CMK (cell line): ENCODE measurements at places on chromosomes 1 and 21.

DNA sequence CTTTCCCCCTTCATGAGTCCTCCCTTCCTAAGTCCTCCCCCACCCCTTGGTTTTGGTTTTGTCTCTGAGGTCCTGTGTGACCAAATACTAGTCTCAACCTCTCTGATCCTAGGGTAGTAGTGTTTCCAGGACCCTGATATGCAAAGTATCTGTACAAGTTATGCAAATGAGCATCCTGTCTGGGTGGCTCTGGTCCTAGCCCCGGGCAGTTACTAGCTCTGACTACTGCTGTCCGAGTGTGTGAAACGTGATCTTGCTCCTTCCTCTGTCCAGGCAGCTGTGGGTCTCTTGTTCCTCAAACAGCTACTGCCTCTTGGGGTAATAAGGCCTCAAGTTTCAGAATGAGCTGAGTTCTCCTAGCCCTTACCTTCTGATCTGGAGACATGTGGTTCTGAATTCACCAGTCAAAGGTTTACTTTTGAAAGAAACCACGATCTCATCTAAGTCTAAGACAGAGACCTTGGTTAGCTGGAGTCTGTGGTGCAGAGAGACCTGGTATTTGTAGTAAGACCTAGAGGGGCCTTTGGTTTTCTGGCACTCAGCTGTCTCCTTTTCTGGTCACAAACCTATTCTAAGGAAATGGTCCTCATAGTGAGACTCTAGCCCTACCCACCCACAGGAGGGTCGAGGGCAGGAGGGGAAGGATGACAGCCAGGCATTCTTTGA, 31.0 kb upstream of the IL19 start:
- DNase-seq, result no peak

DNA sequence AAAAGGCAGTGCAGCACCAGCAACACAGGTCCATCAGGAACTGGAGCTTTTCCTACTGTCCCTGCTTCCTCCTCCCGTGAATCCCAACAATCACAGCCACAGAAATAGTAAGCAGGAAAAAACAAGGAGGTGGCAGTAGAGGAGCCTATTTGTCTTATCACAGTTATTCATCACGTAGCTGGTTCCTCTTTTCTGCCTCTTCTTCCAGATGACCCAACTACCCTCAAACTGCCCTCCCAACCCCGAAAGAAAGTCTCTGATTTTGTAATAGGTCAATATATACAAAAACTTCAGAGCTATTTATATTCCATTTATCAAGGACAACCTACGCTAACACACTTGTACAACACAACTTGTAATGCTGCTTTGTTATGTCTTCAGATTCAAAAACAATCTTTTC, 21.4 kb downstream of the GNB1 start:
- no peak for DNase-seq

GRCh38 chr1:160748181-160748877, 9.3 kb downstream of the SLAMF7 start:
- no peak for DNase-seq

DNA sequence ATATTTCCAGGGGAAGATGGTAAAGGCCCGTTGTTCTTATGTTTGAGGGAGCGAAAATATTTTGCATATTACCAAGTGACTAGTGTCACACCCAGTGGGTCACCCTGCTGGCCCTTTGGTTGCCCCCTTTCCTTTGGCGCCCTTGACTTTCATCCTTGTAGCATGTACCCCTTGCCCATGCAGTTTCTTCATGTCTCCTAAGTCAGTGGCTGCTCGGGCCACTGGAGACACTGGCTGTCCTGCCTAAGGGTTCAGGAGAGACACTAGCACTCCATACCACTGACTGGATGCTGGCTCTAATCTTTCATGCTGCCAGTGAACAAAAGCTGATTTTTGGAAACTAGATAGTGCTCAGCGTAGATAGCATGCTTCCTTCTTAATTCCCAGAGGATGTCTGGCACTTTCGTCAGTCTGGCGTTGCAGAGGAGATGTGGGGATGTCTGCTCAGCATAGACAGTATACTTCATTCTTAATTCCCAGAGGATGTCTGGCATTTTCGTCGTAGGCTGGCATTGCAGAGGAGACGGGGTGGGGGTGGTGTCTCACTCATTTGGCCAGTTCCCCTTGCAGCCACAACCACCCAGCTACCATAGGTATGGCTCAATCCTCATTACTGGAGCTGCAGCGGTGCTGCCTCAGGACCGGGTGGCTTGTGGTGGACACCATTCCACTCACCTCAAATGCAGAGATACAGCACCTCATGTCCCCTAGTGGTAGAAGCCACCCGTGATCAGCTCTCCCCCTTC, 770.9 kb upstream of the TPTE start:
- no peak for DNase-seq

DNA sequence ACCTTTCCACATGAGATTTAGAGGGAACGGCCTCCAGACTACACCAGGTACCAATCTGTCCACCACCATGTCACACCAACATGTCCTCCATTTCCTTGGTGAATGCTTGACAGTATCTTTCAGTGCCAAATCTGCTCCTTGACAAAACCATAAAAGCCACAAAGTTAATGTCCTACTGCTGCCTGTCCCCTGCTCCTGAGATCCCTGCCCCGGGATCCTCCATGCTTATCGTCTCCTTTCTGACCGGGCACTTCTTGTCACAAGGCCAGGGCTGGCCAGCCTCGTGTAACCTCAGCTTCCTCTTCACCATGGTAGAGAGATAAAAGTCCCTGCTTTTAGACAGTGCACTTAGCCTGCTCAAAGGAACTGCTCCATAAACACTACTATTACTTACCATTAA, 136.2 kb downstream of the NAV1 start:
- DNase-seq, result peak; percentile 54

DNA sequence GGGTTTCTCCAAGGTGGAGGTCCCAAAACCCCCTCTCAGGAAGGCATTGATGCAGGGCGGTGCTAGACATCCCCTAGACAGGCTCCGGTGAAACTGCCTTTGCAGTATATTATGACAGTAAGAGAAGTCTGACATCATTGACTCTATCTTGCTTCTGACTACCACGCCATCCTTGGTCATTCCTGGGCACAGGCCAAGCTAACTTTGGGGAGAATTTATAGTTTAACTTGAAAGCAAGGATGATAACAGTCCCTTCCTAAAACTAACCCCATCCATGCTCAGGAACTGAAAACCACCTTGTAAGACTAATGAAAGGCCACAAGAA, 30.3 kb downstream of the RSPH1 start:
- no peak for DNase-seq

- no peak for DNase-seq
Observed at GRCh38 chr1:53662951-53663350, 76.0 kb downstream of the GLIS1 start.

DNA sequence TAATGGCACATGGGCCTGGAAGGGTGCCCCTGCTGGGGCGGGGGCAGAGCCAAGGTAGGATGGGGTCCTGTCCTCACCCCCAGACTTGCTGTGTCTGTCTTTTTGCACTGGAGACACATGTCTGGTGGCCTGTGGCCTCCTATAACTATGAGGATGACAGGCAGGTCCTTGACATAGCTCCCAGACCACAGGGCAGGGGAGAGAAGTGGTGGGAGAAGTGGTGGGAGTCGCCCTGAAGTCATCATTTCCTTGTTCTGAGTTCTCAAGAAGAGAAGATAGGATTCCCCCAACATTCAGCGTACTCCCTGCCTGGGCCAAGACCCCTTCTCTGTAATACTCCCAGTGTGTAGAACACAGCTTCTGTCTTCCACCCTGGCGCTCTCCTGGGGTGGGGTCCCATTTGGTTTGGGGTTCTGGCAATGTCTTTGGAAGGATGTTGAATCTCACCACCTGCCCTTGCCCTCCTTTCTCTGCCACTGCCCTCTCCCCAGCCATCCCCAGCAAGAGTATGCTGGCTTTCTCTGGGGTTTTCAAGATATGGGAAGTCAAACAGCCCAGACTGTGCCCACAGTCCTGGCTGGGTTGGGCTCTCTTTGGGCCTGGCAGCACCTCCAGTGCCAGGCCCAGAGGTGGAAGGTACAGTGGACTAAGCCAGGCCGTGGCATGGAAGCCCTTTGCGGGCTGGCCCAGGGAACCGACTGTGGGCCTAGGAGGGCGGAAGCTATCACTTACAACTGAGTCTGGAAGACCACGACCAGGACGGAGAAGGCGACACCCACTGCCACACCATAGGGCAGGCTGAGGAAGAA, 19.4 kb downstream of the SLC26A9 start:
- no peak for DNase-seq

DNA sequence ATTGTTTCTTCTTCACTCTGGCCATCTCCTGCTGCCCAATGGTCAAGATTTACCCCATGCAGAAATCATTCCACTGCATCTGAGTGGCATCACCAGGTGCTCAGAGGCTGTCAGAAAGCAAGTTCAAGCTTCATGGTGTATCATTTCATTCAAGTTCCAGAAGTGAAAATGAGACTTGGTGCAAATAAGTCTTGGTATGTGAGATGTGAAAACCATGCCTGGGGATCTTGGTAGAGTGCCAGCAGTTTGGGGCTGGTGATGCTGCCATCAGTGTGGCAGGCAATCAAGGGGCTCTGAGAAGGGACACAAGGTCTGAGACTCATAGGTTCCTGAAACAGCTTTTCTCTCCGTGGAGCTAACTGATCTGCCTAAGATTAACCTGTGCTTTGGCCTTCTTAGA, 52.0 kb downstream of the CD2 start:
- DNase-seq, result no peak

DNA sequence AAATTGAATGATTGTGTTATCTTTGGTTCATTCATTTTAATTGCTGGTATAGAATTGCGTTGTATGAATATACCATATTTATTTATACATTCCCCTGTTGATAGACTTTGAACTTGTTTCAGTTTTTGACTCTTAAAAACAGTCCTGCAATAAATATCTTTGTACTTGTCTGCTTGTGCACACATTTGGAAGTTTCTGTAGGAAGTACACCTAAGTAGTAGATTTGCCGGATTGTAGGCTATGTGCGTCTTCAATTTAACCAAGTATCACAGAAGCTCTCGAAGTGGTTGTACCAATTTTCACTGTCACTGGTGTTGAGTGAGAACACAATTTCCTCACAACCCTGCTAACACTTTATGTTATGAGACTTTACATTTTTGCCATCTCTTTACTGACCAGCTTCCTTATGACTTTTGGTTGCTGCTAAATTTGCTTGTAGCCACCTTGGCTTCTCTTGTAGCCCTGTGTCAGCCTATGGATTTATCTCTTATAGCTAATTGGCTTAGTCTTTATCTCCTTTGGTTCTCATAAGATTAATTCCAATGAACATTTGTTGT, 2.2 kb downstream of the TTC3 start:
- DNase-seq, result no peak

GRCh38 chr1:53285969-53286760, 41.7 kb downstream of the LRP8 start:
- DNase-seq, result no peak

DNA sequence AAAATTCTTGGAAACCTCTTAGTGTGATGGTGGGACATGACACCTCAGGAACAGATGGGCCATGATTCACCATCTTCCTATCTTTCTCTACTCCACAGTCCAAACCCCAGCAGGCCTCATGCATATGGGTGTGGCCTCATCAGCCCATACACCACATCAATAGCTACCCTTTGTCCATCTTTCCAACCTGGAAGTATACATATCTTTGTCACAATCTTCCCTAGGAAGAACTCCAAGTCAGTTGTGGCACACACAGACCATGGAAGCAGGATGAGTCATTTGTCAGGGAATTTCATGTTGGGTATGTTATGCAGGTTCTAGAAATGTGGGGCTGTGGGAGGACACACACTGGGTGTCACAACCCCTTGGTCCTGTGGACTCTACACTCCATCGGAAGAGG, 30.5 kb upstream of the CLCA4 start:
- DNase-seq, result no peak

GRCh38 chr1:65001231-65001792, 35.0 kb upstream of the JAK1 start:
- peak; percentile 58 for DNase-seq

- no peak for DNase-seq
Observed at GRCh38 chr1:18945401-18945849, 11.1 kb downstream of the IFFO2 start.

DNA sequence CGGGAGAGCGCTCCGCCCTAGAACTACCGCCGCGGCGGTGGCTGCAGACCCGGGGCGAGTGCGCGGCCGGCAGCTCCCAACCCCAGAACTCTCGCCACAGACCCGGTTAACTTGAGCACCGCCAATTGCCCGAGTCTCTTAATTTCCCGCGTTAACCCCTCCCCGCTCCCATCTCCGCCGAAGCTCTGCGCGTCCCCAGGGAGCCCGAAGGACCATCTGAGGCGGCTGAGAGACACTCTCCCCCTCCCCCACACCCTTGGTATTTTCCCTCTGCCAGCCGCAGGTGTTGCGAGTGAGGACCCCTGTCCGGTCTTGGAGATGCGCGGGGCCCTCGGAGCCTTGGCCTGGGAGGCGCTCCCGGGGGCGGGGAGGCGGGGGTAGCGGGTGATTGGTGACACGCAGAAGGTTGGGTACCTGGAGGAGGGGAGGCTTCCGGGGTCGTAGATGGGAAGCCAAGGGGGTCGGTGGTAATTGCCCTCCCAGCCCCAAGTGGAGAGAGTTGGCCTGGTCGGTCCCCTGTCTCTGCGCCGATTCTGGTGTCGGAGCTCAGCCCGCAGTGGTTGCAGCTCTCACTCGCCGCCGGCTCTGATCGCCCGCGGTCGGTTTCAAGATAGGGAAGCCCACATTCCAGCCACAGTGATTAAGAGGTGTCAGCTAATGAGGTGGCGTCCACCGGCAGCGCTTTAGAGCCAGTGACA, 858 bp upstream of the SUSD4 start:
- no peak for DNase-seq

DNA sequence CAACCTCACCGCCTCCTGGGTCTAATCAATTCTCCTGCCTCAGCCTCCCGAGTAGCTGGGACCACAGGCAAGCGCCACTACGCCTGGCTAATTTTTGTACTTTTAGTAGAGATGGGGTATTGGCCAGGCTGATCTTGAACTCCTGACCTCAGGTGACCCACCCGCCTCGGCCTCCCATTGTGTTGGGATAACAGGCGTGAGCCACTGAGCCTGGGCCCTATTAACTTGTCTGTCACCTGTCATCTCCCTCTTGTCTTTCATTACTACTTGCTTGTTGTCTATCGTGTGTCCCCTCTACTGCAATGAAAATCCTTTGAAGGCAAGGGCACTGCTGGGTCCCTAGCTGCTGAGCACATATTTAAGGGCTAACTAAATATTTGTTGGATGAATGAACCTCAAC, 3.4 kb downstream of the UQCRHL start:
- DNase-seq, result no peak

GRCh38 chr1:29854700-29855276, 618.5 kb downstream of the PTPRU start:
- DNase-seq, result no peak

DNA sequence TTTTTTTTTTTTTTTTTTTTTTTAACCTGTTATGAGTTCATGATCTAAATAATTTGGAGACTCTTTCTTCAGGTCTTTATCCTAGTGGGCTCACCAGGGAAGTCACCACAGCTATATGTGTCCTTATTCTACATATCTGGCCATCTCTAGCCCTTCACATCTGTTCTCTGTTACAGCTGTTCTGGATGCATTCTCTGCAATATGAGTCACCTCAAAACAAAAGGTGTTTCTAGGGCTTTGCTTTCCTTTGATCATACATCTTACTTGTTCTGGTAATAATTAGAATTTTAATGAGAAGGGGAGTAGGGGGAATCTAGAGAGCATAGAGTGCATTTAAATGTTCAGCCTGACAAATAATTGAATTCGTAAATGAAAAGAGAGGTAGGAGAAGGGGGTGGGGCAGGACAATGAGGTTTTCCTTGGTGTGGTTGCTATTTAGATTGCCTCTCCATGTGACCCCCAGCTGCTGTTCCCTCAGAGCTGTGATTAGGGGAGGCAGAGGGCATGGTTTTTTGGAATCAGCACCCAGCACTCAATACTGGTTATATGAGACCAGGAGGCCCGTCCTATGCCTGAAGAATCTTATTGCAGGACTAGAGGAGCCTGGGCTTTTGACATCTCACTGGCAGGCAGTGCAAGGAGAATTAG, 8.0 kb downstream of the SYT6 start:
- no peak for DNase-seq
